ENCODE measurements at places on chromosomes 1 and 21.

- DNase-seq = no peak
Observed at GRCh38 chr1:44650159-44650831, 24.0 kb downstream of the TMEM53 start.

DNA sequence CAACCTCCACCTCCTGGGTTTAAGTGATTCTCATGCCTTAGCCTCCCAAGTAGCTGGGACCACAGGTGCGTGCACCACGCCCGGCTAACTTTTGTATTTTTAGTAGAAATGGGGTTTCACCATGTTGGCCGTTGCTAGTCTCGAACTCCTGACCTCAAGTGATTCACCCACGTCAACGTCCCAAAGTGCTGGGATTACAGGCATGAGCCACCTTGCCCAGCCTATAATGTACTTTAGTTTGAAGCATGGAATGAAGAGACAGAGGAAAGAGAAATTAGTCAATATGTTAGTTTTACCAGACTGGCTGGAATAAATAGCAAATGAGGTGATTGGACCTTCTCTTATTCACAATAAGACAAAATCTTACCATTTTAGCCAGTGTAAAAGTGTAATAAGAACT, 89.0 kb downstream of the GTF2B start:
- DNase-seq = no peak

DNA sequence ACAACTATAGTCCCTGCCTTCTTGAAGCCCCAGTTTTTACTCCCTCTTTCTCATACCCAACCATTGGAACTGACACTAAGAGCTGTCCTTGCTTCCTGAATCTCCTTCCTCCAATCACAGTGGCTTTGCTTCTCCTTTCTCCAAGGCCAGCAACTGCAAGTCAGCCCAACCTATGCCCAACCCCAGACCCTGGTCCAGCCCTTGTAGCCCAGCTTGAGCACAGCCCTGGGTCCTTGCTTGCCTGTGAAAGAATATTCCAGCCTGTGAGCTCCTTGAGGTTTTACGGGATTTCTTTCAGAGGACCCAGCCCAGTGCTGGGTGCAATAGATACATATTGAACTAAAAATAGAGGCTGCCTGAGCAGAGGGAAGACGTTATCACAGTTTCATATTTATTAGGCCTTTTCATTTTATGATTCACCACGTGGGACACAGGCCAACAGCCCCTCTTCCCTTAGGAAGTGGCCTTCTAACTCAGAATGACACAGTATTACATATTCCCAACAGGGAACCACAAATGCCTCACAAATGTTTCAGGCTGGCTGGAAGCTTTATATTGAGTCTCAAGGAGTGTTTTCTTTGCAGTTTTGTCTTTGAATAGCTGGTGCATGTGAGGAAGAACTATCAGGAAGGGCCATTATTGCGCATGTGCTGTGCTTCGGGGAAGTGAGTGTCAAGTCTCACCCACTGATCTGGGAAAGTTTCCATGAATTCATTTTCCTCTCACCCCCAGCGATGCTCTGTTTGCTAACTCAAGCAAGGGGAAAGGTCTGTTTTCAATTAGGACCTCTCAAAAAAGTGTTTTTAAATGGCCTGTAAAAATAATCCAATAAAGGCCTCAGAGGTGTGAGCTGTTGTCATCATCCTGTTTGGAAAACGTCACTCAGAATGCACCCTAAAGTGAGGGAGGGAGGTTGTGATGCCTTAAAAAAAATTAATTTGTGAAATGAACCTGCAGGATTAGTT, 92.3 kb upstream of the NFIA start:
- peak; percentile 81 for DNase-seq

DNA sequence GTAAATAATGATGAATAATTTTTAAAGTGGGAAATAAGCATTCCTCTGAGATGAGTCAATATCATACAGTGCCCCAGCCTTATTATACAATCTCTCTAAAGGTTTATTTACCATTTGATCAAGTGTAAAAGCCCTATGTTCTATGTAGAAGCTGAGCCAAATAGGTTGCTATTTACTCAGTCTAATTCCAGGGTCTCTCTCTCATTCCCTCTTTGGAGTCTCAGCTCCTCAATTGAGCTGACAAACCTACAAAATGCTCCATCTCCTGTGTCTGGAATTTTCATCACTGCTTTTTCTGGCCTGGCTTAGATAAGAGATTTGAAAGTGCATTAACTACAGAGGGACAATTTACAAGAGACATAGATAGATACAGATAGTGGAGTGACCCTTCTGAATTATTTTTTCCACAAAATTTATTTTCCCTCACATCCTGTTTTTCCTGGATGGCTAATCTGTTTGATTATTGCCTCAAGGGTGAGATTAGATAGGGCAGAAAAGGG, 24.8 kb upstream of the USH2A start:
- no peak for DNase-seq

GRCh38 chr21:39562791-39563770, 49.7 kb upstream of the B3GALT5 start:
- DNase-seq = no peak

GRCh38 chr1:86016076-86016759, 140.4 kb downstream of the COL24A1 start:
- no peak for DNase-seq

DNA sequence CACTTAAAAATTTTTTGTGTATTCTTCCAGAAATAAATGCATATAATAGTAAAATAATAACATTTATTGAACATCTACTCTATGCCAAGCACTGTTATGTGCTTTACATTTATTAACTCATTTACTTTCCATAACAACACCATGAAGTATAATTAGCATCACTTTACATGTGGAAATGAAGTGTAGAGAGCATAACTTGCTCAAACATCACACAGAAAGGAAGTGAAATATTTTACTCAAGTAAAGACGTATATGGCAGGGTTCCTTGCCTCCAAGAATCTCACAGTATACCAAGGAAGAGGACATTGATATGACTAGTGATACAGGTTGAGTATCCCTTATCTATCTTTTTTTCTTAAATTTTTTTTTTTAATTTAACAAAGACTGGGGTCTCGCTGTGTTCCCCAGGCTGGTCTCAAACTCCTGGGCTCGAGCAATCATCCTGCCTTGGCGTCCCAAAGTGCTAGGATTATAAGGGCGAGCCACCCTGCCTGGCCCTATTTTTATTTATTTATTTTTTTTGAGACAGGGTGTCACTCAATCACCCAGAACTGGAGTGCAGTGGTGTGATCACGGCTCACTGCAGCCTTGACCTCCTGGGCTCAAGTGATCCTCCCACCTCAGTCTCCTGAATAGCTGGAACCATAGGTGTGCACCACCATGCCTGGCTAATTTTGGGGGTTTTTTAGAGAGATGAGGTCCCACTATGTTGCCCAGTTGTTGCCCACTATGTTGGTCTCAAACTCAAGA, 7.7 kb upstream of the CLIC4 start:
- DNase-seq = no peak

DNA sequence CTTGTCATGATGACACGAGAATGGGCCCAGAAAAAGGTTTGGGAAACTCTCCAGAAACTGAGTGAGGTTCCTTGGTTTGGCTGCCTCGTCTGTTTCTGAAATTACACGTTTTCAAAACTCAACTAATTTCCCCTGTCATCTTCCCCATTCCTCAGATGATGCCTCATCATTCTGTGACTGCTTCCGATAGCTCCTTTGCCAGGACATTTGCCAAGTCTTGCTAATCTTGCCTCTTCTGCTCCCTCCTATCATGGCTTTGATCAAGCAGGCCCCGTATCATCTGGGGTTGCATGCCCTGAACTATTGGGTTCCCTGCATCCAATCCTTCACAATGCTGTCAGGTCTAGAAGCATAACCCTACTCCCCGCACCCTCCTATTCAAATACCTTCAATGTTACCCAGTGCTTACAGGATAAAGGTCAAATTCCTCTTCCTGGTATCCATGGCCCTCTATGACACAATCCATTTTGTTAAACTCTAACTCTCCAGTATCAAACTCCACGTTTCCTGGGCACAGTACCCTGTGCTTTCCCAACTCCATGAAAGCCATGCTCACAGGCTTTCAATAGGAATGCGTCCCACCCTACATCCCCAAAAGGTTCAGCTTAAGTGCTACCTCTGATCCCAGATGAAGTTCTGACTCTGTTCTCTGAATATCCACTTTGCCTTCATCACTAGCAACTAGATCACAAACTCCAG, 22.2 kb upstream of the TMEM200B start:
- DNase-seq = peak; percentile 55

- DNase-seq = no peak
Observed at GRCh38 chr1:56502700-56503245, 76.6 kb downstream of the PLPP3 start.

- DNase-seq = no peak
Observed at GRCh38 chr1:21503706-21504377, 5.4 kb upstream of the ALPL start.

DNA sequence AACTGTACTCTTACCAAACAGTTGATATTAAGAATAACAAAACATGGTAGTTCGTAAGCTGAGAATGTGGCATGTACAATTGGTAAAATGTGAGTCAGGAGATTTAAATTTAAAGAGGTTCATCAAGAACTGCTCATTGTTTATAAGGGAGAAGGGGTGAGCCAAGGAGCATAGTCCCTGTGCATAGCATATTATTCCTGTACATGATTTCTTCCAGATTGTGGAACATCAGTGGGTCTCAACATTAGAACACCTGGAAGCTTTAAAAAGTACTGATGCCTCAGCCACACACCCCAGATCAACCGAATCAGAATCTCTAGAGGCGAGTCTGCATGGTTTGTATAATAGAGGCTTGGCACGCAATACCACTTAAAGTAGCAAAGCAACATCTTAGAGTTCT, 56.1 kb downstream of the KCTD3 start:
- peak; percentile 9 for DNase-seq

DNA sequence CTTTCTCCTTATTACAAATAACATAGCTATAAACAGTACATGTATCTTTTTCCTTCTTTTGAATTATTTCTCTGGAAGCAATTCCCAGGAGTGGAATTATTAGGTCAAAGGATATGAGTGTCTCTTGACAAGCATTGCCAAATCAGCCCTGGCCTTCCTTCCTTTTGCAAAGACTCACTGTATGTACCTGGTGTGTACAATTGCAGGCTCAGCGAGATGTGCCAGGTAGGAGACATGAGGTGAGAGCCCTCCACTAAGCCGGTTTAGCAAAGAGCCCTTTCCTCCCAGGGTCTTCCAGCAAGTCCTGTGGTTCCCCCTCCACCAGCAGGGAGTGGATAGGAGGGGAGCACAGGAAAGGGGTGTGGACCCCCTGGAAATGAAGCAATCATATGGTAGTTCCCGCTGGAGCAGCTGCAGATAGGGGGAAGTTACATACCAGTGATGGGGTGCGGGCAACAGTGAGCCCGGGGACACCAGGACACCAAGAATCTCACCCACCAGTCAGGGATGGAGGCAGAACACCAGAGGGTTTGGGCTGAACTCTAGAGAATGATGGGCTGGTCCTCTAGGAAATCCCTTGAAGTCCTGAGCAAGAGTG, 18.3 kb downstream of the RCSD1 start:
- no peak for DNase-seq

- DNase-seq = no peak
Observed at GRCh38 chr1:226017070-226017469, 17.9 kb upstream of the SDE2 start.

GRCh38 chr1:88063605-88064004, 620.5 kb upstream of the PKN2 start:
- DNase-seq = no peak

- no peak for DNase-seq
Observed at GRCh38 chr1:10606064-10606463, 131.3 kb downstream of the PEX14 start.

DNA sequence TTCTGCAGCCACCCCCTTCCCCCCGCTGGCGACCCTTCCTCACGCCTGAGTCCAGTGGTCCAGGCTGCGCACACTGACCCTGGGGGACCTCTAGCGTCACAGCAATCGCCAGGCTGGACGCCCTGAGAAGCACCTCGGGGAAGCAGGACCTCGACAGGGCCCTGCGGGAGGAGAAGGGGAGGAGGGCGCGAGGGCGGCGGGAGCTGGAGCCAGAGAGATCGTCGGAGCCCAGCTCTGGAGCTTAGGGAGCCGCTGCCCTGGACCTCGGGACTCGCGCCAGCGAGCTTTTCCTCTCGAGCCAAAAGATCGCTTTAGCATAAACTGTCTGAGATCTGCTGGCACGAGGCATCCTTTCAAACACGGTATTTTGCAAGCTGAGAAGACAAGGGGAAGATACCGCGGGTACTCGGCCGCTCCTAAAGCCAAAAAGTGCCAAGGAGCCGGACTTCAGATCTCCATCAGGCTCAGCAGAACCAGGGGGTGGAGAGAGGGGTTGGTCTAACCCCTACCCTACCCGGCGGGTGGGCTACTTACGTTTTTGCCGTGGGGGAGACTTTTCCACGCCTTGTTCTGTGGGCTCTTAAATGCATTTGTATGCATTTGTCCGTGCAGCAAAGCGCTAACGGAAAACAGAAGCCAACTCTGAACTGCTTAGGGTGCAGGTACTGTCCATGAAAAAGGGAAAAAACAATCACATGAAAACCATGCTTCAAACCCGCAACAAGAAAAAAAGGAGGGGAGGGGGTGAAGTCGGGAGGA, 586 bp downstream of the COL24A1 start:
- DNase-seq = no peak

DNA sequence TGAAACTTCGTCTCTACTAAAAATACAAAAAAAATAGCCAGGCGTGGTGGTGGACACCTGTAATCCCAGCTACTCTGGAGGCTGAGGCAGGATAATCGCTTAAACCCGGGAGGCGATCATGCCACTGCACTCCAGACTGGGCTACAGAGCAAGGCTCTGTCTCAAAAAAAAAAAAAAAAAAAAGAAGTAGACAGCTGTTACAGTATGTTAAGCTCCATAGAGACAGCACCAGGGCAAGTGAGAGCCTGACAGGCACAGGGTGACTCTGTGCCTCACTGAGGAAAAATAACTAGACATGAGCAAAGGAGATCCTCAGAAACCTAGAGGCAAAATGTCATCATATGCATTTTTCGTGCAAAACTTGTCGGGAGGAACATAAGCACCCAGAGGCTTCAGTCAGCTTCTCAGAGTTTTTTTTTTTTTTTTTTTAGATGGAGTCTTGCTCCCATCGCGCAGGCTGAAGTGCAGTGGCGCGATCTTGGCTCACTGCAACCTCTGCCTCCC, 9.0 kb upstream of the PRDX1 start:
- no peak for DNase-seq

DNA sequence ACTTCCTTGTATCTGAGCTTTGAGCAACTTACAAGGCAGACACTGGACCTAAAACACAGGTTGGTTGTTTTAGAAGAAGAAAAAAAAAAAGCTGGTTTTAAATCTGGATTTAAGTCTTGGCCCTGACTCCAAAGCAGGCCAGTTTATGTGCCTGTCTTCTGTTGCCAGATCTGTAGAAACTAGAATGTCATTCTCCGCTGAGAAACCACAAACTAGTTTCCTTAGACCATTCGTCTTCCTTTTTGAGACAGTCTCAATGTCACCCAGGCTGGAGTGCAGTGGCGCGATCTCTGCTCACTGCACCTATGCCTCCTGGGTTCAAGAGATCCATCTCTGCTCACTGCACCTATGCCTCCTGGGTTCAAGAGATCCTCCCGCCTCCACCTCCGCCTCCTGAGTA, 33.9 kb downstream of the APP start:
- DNase-seq = no peak

DNA sequence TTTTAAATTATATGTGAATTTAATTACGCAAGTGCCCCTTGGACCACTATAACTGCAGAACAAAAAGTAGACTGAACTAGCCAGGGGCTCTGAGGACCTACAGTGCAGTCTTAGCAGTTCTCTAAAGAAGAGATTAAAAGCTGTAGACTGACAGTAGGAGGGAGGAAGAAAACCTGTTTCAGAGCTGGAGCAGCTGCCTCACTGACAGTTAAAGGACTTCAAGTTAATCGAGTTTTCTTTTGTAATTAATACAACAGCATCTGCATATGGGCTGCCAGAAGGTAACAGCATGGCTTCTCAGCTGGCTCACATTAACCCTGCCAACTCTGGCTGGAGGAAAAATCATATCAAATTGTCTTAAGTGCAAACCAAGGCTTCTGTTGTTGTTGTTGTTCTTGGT, 19.9 kb downstream of the DSTYK start:
- DNase-seq = no peak

GRCh38 chr1:110341872-110342331, 2.7 kb downstream of the RBM15 start:
- no peak for DNase-seq
